Naive thymus-derived CD4-positive, alpha-beta T cell (primary cell): ENCODE measurements at places on chromosomes 11 and 22. TPM values are rescaled to one million over a fixed set of nuclear protein-coding genes. Genes with fewer than 3 reads are reported as not detected.

MMP13 gene
- not detected for total RNA-seq

SOX6 gene
- total RNA-seq, result not detected

SMCO4 gene
- total RNA-seq, result 3.6 TPM

DTX4 gene
- 0.15 and 0.22 TPM in 2 replicates for total RNA-seq

CD44 gene
- total RNA-seq, result 369 and 390 TPM in 2 replicates

CTSC gene
- 101 TPM for total RNA-seq

DUSP8 gene
- total RNA-seq, result 0.41 and 0.64 TPM in 2 replicates

OR52N4 gene
- total RNA-seq, result 2.4 TPM

HOATZ gene
- not detected for total RNA-seq

MS4A3 gene
- total RNA-seq, result not detected in 2 replicates

TRAPPC4 gene
- total RNA-seq, result 80.3 and 84.0 TPM in 2 replicates

TYR gene
- not detected for total RNA-seq

DNA sequence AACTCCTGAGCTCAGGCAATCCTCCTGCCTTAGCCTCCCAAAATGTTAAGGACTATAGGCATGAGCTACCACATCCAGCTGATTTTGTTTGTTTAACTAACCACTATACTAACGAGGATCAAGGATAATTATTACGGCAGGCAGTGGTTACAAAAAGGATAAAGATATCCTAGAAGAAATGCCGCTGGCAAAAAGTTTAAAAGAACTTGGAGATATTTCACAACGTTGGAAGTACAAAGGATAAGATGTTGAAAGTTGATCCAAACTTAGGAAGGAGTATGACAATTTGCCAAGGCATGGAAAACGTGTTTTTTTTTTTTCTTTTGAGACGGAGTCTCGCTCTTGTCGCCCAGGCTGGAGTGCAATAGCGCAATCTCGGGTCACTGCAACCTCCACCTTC lies 13.4 kb downstream of the AP5B1 start:
- no peak for DNase-seq

- peak; percentile 32 for DNase-seq
These were observed 2.5 kb upstream of the ZDHHC8 start for GRCh38 chr22:20128902-20129746.

- no peak for DNase-seq
These were observed 13.3 kb downstream of the APOL3 start for GRCh38 chr22:36147196-36147791.

DNA sequence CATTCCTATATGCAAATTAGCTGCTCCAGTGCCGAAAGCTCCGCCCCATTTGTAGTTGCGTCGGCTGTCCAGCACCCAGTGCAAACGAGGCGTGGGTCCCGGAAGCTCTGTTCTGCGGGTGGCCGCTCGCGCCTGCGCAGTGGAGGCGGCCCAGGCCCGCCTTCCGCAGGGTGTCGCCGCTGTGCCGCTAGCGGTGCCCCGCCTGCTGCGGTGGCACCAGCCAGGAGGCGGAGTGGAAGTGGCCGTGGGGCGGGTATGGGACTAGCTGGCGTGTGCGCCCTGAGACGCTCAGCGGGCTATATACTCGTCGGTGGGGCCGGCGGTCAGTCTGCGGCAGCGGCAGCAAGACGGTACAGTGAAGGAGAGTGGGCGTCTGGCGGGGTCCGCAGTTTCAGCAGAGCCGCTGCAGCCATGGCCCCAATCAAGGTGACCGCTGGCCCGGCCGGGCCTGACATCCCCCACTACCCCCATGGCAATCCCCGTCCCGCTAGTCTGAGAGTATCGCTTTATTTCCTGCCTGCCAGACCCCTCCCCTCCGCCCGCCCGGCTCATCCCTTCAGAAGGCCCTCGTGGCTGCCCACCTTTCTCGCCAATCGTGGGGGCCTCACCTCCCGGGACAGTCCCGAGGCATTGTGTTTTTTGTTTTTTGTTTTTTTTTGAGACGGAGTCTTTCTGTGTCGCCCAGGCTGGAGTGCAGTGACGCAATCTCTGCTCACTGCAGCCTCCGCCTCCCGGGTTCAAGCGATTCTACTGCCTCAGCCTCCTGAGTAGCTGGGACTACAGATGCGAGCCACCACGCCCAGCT lies at the start of gene PRDX5:
TSS of gene PRDX5 (plus strand) at position 161 of the 805 bp plus-strand sequence. CDS start at position 256, 95 bp downstream.
- peak; percentile 94 for DNase-seq

GRCh38 chr11:36122671-36123070 lies 166.6 kb downstream of the COMMD9 start:
- DNase-seq, result no peak

DNA sequence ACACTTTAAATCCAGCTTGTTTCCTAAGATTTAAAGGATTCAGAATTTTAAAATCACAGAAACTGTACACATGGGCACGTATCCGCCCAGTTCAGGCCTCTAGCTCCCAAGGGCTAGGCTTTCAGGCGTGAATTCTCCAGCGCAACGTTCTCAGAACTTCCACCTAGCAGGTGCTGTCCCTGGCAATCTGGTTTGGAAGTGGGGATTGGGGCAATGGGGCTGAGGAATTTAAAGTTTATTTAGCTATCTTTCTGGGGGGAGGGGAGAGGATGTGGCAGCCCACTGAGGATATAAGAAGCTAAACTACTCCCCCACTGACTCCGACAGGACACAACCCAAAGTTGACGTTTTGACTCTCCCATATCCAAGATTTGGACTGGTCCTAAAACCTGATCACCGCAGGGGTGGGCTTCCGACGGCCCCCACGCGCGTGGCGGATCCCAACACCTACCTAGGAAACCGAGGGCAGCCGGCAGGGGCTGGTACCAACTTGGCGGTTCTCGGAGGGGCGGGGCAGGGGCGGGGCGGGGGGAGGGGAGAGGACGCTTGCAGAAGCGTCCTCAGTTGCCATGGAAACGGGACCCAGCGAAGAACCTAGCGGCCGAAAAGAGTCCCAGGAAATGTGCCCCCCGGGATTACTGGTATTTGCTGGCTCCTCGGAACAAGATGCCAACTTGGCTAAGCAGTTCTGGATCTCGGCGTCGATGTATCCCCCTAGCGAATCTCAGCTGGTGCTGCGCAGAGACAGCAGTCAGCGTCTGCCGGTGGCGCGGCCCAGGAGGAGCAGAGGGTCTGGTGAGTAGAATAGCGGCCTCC lies at the start of gene HOATZ:
TSS of gene HOATZ (plus strand) at position 563 of the 816 bp plus-strand sequence. CDS start at position 570, 7 bp downstream.
- DNase-seq, result no peak

GRCh38 chr11:128688031-128688713 lies 5.7 kb upstream of the FLI1 start:
- no peak for DNase-seq

DNA sequence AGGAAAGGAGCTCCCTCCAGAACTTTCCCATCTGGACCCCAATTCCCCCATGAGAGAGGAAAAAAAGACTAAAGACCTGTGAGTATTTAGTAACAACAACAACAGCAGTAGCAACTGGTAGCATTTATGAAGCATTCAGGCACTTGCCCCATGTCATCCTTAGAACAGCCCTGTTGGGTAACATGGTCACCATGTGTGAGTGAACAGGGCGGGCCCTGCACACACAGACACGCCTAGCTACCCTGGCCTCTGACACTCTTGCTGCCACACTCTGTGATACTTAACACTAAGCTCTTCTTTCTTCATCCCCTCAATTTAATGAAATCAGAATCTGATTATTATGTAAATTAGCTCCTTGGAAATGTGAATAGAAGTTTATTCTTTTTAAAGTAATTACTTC lies 26.1 kb upstream of the SLC25A18 start:
- DNase-seq, result no peak

GRCh38 chr11:56950510-56950909 lies 38.2 kb upstream of the OR5AK2 start:
- no peak for DNase-seq

DNA sequence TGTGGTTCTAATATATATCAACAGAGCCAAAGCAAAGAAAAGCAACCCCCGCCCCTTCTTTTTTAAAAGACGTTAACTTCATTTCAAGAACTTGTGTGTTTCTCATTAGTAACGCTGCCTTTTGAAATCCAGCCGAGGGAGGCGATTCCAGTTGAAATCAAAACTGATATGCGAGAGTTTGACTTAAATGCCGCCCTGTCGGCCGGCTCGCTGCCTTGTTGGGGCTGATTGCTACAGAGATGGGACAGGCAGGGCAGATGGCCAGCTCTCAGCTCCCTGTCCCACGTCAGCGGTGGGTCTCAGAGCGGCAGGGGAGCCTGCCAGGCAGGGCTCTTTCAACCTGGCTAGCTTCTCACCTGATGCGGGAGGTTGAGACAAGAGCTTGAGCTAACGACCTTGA lies 51.9 kb upstream of the ALX4 start:
- DNase-seq, result no peak

- DNase-seq, result no peak
These were observed at the start of gene BEST1 for GRCh38 chr11:61950035-61950547. TSS of gene BEST1 (plus strand) at chr11:61950351. CDS start at chr11:61951807, 1,456 bp downstream.

DNA sequence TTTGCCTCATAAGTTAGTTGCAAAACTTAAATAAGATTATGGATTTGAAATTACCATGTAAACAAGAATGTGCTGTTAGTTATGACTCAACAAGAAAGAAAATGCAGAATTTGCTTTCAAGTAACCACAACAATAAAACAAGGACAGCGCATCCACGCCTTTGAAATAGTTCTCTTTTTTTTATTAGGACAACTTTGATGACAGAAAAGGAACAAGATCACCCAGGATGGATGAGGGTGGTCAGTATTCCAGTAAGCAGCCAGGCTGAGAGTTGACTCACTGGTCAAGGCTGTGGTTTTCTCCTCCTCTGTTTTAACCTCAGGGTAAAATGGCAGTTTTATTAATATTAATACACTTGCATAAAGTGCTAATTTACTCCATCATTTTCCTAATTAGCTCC lies 544.4 kb downstream of the OPCML start:
- no peak for DNase-seq

DNA sequence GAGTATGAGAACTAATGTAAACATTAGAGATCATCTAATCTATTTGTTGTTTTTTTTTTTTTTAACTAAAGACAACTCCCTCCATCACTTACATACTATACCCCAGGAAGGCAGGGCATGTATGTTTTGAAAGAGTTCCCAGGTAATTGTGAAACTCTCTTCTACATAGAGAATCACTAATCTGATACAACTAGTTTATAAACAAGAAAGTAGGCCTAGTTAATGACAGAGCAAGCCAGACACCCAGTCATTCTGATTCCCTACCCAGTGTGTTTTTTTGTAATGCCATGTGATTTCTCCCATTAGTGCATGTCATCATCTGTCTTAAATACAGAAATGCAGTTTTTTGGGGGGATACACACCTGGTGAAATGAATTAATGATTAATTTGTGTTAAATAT lies 120.9 kb downstream of the C11orf65 start:
- no peak for DNase-seq

DNA sequence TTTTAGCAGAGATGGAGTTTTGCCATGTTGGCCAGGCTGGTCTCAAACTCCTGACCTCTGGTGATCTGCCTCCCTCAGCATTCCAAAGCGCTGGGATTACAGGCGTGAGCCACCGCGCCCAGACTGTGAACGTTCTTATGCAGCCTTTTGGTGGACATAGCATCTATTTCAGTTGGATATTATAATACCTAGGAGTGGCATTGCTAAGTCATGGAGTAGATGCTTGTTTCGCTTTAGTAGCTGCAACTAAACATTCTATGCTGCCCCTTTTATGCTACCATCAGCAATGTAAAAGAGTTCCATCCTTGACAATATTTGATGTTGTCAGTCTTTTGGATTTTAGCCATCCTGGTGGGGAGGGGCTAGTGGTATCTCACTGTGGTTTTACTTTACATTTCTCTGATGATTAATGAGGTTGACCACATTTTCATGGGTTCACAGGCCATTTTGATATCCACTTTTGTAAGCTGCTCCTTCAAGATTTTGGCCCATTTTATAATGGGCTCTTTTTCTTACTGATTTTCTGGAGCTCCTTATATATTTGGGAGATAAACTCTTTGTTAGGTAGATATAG lies 16.5 kb upstream of the APOBEC3A start:
- DNase-seq, result no peak

DNA sequence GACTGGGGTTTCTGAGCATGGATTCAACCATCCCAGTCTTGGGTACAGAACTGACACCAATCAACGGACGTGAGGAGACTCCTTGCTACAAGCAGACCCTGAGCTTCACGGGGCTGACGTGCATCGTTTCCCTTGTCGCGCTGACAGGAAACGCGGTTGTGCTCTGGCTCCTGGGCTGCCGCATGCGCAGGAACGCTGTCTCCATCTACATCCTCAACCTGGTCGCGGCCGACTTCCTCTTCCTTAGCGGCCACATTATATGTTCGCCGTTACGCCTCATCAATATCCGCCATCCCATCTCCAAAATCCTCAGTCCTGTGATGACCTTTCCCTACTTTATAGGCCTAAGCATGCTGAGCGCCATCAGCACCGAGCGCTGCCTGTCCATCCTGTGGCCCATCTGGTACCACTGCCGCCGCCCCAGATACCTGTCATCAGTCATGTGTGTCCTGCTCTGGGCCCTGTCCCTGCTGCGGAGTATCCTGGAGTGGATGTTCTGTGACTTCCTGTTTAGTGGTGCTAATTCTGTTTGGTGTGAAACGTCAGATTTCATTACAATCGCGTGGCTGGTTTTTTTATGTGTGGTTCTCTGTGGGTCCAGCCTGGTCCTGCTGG lies 4.9 kb downstream of the MRGPRX3 start:
- DNase-seq, result no peak

DNA sequence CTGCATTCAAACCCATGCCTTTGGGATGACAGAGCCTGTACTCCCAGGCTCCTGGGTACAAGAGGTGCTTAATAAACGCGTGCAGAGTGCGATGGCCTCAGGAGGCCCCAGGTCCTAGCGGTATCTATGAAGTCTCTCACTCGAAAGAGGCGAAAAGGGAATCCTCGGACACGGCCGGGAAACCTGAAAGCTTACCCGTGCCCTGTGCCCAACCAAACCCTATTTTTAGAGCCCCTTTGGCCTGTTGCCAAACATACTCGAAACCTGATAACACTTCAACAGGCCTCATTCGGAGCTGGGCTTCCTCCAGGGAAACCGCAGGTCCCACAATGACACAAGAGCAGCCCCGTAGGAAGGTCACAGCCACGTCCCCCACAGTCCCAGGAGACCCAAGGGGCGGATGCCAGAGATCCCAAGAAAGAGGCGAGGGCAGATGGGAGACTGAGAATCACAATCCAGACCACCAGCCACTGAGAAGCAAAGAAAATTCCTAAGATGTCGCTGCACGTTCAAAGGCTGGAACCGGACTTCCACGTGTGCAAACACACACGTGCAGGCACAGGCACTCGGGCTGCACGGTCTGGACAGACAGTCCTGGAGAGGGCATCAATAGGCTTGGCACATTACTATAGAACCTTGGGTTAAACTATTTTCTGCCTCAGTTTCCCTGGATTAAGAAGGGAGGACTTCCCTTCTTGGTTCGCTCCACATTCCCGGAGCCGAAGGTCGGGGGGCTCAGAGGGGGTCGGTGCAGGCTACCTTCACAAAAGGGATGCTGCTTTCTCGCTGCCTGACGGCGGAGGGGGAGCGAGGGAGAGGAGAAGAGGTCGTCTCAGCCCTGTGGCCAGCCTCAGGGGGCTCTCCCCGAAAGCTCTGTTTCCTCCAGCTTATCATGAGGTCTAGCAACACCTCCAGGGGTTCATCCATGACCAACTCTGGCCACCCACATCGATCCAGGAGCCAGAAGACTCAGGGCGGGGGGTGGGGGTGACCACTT lies 8.2 kb downstream of the PDGFB start:
- DNase-seq, result peak; percentile 52

DNA sequence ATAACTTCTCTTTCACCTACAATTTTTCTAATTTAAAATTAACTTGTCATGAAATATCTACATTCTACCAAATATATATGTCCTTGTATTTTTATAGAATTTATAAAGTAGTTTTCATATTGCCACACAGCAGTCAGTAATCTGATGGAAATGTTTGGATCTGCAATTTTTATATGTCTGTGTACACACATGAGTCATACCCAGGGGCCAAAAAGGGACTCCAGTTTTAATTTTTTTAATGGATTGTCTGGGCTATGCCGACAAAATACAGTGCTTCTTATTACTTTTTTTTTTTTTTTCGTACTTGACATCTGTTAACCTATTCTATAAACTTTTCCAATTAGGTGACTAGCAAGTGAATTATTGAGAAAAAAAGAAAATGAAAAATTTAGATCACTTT lies 6.3 kb downstream of the GUCY1A2 start:
- DNase-seq, result no peak
